ENCODE measurements at places on chromosomes 1 and 21.

DNA sequence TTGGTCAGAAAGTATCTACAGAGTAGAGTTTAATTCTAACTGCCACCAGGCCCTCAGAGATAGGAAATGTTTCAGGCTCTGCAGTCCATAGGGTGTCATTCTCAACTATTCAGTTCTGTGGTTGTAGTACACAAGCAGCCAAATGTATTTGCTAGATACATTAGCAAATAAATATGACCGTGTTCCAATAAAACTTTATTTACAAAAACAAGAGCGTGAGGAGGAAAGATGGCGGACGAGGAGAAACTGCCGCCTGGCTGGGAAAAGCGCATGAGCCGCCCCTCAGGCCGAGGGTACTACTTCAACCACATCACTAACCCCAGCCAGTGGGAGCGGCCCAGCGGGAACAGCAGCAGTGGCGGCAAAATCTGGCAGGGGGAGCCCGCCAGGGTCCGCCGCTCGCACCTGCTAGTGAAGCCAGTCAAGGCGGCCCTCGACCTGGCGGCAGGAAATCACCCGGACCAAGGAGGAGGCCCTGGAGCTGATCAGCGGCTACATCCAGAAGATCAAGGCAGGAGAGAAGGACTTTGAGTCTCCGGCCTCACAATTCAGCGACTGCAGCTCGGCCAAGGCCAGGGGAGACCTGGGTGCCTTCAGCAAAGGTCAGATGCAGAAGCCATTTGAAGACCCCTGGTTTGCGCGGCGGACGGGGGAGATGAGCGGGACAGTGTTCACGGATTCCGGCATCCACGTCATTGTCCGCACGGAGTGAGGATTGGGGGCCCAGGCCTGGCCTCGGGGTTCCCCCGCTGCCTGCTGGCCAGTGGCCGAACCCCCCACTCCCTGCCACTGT lies 286.1 kb downstream of the LRRC40 start:
- no peak for DNase-seq

- DNase-seq: no peak
Measured at GRCh38 chr1:197320991-197321531, 53.0 kb downstream of the CRB1 start.

GRCh38 chr1:24503059-24503751 lies 569 bp downstream of the RCAN3 start:
- DNase-seq: no peak

- no peak for DNase-seq
Measured at GRCh38 chr1:17886386-17886785, 131.3 kb downstream of the ACTL8 start.

GRCh38 chr1:181021811-181022434 lies 747 bp downstream of the STX6 start:
- peak; percentile 51 for DNase-seq

GRCh38 chr21:42148097-42148496 lies 70.8 kb upstream of the ABCG1 start:
- DNase-seq: no peak
